ENCODE measurements at places on chromosomes 5 and 9. TPM values are rescaled to one million over a fixed set of nuclear protein-coding genes. Genes with fewer than 3 reads are reported as not detected.

The EQTN gene
- total RNA-seq: not detected

The RASGRF2 gene
- total RNA-seq: 12.5 TPM

The DMRT3 gene
- not detected for total RNA-seq

The CCNO gene
- 0.22 TPM for total RNA-seq

The GFRA3 gene
- not detected for total RNA-seq

The PCA3 gene
- under 0.01 TPM for total RNA-seq

The ZNG1F gene
- total RNA-seq: 9.1 TPM

The FAM153A gene
- total RNA-seq: 0.62 TPM

The OLFML2A gene
- total RNA-seq: 39.5 TPM

The NIPAL4 gene
- 0.87 TPM for total RNA-seq

The SETX gene
- 78.5 TPM for total RNA-seq

The MRPS30 gene
- total RNA-seq: 85.7 TPM

The DROSHA gene
- 55.6 TPM for total RNA-seq

The CBY3 gene
- not detected for total RNA-seq

The NR6A1 gene
- 1.3 TPM for total RNA-seq

The LCN1 gene
- not detected for total RNA-seq

The ZBTB43 gene
- 10.6 TPM for total RNA-seq

The TEX10 gene
- total RNA-seq: 44.5 TPM

The CYLC2 gene
- not detected for total RNA-seq

The FCHO2 gene
- total RNA-seq: 13.9 TPM

Measured in uterine smooth muscle cell (primary cell).